ENCODE measurements at places on chromosomes 3 and 15.

GRCh38 chr15:42007386-42007785 lies 13.5 kb downstream of the PLA2G4E start:
- no peak for DNase-seq

DNA sequence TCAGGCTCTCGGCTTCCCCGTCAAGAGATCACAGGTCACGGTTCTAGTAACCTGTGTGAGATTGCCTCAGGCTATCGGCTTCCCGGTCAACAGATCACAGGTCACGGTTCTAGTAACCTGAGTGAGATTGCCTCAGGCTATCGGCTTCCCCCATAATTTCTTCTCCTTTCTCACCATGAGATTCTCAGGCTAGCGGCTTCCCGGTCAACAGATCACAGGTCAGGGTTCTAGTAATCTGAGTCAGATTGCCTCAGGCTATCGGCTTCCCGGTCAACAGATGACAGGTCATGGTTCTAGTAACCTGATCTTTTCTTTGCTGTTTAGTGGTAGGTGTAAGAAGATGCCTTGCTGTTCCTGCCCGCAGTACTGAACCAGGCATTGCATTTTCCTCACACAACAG lies 418.2 kb upstream of the ZNF717 start:
- DNase-seq = no peak

DNA sequence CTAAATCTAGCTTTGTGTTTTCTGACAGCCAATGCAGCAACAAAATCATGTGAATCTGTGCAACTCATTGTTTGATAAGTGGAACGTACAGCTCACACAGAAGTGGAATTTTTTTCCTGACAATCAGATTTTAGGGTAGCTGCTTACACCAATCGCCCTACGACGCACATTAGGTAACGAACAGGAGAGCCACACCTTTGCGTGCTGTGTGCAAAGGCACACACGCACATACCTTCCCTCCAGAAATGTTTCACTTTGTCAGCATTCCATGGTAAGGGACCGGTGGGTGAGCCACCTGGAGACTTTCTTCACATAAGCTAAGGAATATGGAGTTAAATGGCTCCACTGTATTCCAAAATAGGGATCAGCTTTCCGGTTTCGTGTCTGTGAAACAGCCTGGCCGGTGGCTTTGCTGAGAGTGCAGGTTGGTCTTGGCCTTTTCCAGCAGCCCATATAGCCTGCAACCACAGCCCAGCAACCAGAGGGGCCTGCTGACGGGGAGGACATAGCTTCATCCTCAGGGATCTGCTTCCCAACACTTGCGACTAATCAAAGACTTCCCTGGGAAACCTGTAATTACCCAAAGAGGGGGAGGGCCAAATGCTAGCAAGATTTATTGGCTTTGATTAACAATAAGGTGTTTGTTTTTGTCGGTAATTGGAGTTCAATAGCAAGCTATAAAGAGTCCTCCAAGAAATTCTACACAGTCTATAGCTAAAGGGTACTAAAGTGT lies 145.3 kb downstream of the ADAMTS17 start:
- no peak for DNase-seq

DNA sequence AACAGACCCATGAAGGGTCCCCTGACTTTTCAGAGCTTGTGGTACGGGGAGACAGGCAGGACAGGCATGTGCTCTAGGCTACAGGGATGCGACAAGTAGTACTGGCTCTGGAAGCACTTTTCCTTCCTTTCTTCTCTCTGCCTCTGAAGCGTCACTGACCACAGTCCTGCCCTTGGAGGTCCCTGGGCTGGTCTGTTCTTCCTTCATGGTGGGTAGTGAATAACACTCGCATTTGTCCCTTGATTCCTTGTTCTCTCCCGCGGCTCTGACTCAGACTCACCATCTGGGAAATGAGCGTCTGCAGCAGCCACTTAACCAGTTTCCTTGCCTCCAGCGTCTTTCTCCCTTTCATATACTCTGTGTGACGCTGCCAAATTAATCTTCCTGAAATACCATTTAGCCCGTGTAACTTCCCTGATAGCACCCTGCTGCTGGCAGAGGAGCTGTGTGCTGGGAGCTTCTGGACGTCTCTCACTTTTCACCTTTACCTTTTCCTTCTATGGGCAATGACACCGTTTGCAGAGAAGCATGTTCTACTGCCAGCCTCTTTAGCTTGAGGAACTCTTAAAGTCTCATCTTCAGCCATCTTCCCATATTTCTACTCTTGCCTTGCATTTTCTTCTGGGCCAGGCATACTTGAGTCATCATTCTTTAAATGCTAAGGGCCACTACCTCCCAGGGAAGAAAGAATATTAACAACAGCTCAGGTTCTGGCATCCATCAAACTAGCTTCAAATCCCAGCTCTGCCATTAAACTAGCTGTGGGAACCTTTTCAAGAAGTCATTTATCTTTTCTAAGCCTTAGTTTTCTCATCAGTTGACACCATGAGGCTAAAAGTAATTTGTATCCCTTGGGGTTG lies 33.6 kb downstream of the TMEM45A start:
- DNase-seq = no peak

- DNase-seq = no peak
These were observed 6.7 kb downstream of the RNU6-1 start for GRCh38 chr15:67832897-67833709.

- no peak for DNase-seq
These were observed 99.7 kb upstream of the ABHD17C start for GRCh38 chr15:80595396-80595795.

GRCh38 chr3:24185738-24186384 lies 240.8 kb downstream of the NR1D2 start:
- DNase-seq = no peak

DNA sequence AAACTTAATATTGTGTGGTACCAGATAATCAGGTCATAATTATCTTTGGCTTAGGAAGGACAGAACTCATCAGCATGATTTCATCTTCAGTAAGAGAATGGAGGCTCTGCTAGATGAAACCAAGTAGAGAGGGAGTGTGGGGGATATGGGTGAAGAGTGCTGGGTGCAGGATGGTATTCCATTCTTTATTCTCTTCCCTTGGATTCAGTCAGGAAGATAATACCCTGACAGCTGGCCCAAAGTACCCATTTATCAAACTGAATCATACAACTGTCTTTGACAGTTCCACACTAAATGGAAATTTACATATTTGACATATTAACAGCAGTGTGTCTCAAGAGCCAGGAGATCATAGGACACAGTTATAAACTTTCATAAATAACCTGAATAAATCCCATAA lies 44.7 kb downstream of the GOLIM4 start:
- DNase-seq = no peak

DNA sequence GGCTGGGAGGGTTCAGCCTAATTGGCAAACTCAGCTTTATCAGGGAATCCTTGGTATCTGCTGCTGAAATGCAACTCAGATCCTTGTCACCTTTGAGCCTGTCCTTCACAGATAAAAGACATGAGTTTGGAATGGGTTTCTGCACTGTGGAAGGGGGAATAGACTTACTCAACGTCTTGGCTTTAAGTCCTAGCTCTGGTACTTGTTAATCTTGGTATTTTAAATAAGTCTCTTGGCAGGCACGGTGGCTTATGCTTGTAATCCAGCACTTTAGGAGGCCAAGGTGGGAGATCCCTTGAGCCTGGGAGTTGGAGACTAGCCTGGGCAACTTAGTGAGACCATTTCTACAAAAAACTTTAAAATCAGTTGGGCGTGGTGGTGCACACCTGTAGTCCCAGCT lies 55.1 kb upstream of the ATOSA start:
- DNase-seq = no peak

DNA sequence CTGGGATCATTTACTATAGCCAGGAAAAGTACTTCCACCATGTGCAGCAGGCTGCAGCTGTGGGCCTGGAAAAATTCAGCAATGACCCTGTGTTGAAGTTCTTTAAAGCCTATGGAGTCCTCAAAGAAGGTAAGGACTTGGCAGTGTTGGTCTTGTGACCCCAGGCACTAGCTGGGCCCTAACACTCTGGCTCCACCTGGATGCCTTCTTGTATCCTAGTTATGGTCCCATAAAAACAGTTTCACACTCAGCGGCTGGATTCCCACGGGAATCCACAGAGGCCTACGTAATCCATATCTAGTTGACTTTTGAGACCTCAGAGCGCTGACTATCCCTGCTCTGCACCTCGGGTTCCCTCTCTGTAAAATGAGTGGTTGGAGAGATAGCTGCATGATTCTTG lies 1.6 kb downstream of the TTC21A start:
- DNase-seq = no peak

DNA sequence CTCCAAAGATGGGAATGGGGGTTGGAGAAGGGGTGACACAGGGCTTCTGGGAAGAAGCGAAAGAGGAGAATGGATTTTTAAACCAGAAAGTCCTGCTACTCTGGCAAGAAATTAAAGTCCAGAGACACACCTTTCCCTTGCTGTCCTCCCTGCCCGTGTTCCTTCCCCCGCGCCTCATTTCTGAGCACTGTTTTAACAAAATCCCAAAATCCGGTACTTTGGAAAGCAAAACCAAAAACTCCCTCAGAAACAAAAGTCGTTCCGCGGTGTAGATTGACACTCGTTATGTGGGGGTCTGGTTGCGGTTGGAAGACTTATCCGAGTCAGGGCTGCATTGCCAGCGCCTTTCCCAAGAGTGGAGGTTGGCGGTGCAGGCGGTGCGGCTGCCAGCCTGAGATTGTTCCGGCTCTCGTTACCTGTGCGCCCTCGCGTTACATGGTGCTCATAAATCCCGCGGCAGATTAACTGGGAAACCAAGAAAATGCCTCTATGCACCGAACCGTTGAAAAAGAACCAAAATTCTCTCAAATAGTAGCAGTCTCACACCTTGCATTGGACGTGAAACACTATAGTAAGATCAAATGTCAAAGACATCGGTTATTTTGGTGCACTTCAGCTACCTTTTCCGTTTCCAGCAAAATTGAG lies 217.7 kb downstream of the MEIS2 start:
- no peak for DNase-seq

- no peak for DNase-seq
These were observed 74.7 kb upstream of the GAP43 start for GRCh38 chr3:115548611-115549010.

GRCh38 chr3:122307976-122308375 lies 17.1 kb upstream of the CSTA start:
- no peak for DNase-seq

- no peak for DNase-seq
These were observed 18.3 kb downstream of the THBS1 start for GRCh38 chr15:39598958-39599845.

DNA sequence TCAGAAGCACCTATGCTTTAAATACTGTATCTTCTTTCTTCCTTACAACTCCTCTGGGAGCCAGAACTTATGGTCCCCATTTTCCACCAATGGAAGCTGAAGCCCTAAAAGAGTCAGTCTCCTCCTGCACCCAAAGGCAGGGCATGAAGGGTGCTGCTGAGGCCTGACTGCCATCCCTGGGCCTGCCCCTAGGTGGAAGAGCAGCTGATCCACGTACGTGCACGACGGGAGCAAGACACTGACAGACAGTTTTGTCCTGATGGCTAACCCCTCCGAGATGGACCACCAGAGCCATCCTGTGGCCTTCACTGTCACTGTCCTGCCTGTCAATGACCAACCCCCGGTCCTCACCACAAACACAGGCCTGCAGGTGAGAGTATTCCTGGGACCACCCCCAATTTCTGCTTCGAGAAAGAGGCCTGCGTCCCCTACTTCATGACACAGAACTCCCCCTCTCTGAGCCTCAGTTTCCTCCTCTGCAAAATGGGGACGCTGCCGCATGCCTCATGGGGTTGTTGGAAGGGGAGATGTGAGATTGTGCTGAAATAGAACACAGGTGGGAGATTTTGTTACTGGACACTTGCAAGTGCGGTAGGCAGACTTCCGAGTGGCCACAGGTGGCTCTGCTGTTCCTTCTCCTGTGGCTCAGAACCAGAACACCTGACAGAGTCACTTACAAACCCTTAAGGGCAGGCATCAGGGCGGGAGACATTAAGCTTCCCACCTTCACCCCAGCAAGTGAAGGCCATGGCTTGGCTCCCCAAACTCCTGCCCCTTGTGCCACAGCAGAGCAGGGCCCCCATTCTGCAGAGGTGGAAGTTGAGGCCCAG lies 175.4 kb downstream of the TBC1D2B start:
- DNase-seq = no peak

DNA sequence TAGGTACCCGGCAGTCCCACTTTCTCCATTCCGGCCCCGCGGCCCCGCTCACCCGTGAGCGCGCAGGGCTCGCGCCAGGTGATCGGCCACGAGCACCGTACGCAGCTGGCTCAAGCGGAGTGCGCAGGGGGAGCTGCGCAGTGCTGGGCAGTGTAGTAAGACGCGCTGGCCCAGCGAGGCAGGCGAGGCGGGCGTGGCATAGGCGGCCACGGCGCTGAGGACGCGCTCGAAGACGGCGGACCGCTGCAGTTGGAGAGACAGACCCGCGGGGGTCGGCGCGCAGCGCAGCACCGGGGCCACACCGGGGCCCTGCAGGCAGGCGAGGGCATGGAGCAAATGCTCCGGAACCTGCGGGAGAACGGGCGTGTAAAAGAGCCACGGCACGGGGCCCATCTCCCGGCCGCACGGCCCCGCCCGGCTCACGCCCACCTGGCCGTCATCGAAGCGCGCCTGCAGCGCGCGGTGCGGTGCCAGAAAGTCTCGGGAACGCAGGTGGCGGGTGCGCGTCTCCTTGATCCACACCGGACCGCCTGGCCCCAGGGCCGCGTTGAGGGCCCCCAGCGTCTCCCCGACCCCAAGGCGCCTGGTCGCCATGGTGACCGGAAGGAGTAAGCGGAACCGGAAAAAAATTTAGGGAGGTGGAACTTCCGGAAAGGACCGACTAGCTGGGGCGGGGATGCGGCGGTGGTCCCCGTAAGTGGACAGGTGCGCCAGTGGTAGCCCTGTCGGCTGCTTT lies at the start of gene DALRD3:
Gene DALRD3 (minus strand): TSS at position 610 of the 736 bp plus-strand sequence. CDS start 16 bp downstream, at position 594.
- DNase-seq = peak; percentile 26

DNA sequence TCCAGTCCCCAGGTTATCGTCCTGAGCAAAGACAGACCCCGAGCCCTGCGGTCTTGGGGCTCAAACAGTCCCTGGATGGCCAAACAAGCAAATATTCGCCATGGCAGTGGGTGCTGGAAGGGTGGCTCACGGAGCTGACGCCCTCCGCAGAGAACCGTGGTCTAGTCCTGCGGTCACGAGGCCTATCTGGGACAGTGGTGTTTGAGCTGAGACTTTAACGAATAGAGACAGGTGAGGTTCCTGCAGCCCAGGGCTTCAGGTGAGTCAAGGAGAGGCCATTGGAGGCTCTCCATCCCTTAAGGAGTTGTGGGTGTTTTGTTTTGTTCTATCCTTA lies 399 bp upstream of the SUCLG2 start:
- no peak for DNase-seq

GRCh38 chr15:81362790-81363189 lies 11.2 kb downstream of the TMC3 start:
- DNase-seq = no peak

- no peak for DNase-seq
These were observed 103.3 kb downstream of the IL1RAP start for GRCh38 chr3:190617185-190617584.

- DNase-seq = no peak
These were observed 279.1 kb upstream of the ICE2 start for GRCh38 chr15:60757831-60758570.

DNA sequence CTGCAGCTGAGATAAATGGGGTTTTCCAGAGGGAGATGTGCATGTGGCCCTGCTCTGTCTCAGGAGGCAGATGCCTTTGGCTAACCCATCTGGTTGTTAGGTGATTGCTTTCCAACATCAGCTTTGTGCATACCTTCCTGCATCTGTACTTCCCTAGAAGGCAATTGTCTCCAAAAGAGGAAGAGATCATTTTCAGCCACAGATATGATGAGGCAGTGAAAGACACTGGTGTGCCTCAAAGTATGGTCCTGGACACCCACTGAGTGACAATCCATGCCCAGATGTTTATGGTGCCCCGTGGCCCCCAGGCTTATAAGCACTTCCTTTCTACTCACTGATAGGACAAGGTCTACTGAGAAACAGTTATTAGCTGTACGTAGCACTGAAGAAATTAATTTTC lies 117.5 kb upstream of the NR2F2 start:
- no peak for DNase-seq

Measured in activated T-helper 1 cell treated with Interleukin-2 at 50 U/mL for 16 hours (primary cell).